ENCODE measurements at places on chromosomes 2 and 18. TPM values are rescaled to one million over a fixed set of nuclear protein-coding genes. Genes with fewer than 3 reads are reported as not detected.

LTBP1 gene
- total RNA-seq, result 0.27 TPM

PTPRN gene
- total RNA-seq, result not detected

CREG2 gene
- total RNA-seq, result not detected

RTKN gene
- 1.6 TPM for total RNA-seq

SKOR2 gene
- total RNA-seq, result not detected

PJVK gene
- total RNA-seq, result 3.0 TPM

TUBA4B gene
- total RNA-seq, result not detected

VIT gene
- total RNA-seq, result not detected

AOX1 gene
- 1.1 TPM for total RNA-seq

ANO7 gene
- total RNA-seq, result 1.4 TPM

DHRS9 gene
- total RNA-seq, result 4.9 TPM

PIEZO2 gene
- total RNA-seq, result not detected

KIAA2012 gene
- total RNA-seq, result not detected

TEKT4 gene
- not detected for total RNA-seq

SCYGR4 gene
- not detected for total RNA-seq

DNA sequence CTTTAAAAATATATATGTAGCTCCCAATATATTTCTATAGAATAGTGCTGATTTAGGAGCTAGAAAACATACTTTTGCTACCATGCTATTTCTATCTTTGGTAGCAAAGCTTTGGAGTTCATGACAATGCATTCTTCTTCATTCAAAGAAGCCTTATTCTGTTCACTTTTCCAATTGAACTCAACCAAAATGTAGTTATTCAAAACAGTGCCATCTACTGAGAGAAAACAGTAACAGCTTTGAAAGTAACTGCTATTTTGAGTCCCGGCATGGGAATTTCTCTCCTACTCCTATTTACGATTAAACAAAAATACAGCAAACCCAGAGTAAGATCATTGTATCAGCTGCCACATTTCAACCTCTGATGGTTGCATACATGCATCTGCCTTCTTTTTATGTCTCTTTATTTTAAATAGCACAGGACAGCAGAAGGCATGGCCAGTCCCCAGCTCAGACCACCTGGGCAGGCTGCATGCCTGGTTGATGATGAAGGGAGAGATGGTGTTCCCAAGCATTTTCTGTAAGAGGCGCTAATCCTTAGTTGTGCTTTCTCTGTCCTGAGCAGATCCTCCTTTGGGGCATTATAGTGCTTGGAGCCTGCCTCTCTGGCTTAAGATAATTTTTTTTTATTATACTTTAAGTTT is 69.7 kb upstream of the SULT1C3 start:
- DNase-seq, result no peak

DNA sequence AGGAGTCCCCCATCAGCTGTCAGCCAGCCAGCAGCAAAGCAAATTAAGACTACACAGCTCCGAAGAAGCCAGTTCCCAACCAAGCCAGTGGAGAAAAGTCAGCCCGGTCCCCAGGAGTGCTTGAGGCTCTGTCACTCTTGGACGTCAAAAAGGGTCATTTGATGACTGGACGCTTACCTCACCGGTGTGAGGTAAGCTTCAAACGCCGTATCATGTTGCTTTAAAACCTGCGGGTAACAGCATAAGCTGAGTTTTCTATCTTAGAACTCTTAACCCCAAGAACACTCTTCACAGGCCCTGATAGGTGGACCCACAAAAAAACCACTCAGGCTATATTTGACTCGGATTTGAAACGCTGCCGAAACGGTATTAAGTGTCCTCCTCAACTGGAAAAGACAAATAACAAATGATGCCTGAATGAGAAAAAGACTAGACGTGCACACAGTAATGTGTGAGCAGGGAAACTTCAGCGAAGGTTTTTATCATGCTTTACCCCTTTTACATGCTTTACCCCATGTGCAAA is 682 bp upstream of the LNPK start:
- peak; percentile 37 for DNase-seq

- DNase-seq, result no peak
Measured at GRCh38 chr18:8947566-8947965, 154.9 kb upstream of the NDUFV2 start.

GRCh38 chr2:225008935-225009334 is 33.3 kb downstream of the DOCK10 start:
- peak; percentile 27 for DNase-seq

GRCh38 chr2:223123855-223124610 is 72.0 kb downstream of the KCNE4 start:
- no peak for DNase-seq

DNA sequence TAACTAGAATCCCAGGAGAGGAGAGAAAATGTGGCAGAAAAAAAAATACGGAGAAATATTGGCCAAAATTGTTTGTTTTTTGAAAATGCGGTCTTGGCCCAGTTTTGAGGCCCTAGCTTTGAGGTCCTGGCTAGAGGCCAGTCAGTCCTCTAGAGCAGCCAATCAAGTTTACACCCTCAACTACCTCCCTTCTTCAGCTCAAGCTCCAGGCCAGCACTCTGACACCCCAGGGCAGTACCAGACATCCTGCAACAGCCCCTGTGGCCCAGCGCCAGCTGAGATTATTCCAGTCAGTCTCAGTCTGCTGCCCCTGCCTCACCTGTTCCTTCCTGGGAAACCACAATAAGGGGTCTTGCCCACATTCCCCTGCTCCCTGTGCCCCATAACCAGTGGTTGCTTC is 107.7 kb downstream of the UGGT1 start:
- no peak for DNase-seq

GRCh38 chr18:3725115-3725514 is 275.1 kb downstream of the TGIF1 start:
- DNase-seq, result no peak

GRCh38 chr2:189408294-189408693 is 33.0 kb upstream of the WDR75 start:
- no peak for DNase-seq

DNA sequence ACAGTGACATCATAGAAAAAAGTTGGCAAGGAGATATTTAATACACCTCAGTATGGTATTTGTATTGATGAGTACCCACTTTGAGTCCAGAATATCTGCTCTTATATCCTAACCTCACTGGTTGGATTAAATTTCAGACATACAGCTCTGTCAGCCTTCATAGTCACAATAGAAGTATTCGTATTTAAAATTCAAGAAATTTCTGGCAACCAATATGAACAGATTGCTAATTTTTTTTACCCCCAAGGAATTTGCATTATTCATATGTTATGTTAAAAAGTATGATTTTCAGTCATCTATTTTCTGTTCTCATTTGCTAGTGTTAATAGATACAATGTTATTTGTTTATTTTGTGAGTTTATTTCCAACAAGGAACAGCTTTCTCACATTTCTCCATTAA is 1306.8 kb upstream of the NXPH2 start:
- DNase-seq, result no peak

DNA sequence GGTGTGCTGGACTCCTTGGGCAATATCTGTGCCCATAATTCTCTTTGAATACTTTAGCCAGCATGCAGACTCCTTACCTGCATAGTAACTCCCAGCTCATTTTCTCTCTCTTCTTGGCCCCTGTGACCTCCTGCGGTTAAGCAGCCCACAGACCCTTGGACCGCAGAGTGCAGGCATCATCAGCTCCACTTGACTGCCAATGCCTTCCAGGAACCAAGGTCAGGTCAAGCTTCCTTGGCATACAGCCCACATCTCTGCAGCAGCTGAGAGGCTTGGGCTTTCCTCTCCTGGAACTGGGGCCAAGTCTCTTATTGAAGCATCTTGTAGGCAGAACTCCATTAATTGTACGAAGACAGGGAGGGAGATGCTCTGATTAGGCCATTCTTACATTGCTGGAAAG is 130.1 kb upstream of the PIEZO2 start:
- DNase-seq, result no peak

DNA sequence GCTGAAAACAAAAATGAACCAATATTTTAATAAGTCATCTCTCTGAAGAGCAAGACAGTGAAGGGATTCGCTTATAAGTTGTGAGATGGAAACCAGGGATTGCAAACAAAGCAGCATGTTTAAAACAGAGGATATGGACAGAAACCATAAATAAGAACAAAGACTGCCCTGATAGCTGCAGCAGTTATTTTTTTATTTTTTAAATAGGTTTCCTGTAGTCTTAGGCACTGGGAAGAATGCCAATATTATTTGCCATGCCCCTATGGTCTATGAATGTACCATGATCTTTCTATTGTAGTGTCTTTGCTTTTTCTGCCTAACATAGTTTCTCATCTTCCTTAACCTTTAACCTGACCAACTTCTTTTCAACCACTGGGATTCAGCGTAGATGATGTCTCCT is 1334.0 kb upstream of the NRXN1 start:
- DNase-seq, result no peak

GRCh38 chr2:178478130-178478438 is 316 bp downstream of the FKBP7 start:
- DNase-seq, result peak; percentile 17

DNA sequence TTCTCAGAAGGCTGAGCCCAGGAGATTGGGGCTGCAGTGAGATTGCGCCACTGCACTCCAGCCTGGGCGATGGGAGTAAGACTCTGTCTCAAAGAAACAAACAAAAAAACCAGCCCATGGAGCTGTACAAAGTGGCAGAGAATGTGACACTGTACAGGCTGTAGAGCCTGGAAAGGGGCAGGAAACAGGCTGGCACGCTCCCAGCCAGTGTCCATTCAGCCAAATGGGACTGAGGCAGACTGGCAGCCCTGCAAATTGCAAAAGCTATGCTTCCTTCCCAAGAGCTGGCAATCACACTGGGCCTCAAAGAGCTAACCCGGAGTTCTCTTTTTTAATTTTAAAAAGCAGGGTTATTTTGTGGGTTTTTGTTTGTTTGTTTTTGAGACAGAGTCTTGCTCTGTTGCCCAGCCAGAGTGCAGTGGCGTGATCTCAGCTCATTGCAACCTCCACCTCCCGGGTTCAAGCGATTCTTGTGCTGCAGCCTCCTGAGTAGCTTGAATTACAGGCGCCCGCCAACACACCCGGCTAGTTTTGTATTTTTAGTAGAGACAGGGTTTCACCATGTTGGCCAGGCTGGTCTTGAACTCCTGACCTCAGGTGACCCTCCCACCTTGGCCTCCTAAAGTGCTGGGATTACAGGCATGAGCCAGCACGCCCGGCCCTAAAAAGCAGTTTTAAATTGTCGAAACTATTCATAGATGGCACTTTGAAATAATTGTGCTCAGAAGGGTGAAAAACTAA is 42.8 kb downstream of the SCRN3 start:
- DNase-seq, result no peak

DNA sequence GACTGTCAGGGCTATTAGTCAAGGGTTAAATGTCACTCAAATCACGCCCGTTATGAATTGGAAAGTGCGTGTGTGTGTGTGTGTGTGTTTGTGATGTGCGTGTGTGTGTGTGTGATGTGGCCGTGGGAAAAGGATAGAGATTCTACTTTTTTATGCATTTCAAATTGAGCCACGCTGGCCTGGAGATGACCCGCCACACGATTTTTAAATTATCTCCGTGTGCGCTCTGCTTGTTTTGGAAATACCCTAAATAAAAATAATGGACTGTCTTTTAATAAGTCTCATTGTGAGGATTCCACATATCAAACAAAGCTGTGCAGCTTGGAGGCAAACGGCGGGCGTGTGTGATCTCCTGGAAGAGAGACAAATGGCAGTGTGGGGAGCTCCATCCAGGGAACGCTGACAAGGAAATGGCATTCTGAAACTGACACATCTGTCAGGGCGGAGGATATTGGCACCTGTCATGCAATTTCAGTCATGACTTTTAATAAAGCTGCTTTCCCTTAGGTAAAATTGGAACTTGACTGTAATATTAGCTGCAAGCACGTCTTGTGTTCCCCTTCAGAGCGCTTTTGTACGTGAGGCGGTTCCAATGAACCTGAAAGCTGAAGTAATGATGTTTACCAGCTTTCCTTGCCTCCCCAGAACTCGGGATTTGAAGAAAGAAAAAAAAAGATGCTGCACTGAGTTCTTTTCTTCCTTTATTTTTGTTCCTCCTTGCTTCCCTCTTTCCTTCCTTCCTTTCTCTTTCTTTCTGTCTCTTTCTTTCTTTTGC is 381.8 kb upstream of the SMIM21 start:
- no peak for DNase-seq

GRCh38 chr2:148896136-148896535 is 21.1 kb downstream of the KIF5C start:
- no peak for DNase-seq

DNA sequence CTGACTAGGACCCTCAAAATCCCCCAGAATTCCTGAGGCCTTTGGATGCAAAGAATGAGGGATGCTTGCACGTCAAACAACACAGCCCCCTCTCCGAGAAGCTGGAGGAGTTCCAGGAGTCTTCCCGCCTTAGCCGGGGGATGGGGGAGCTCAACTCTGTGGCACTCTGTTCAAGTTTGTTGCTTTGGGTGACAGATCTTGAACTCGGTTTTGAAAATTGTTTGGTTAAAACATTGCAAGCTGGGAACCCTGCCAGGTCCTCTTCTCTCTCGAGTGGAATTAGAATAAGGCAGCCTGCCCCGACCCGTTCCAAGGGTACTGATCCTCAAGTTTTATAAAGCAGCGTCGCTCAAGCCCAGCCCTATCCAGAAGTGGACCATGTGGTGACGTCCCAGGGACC is 244.1 kb downstream of the LOXHD1 start:
- DNase-seq, result no peak

GRCh38 chr2:148876595-148877402 is 1.8 kb downstream of the KIF5C start:
- peak; percentile 77 for DNase-seq

DNA sequence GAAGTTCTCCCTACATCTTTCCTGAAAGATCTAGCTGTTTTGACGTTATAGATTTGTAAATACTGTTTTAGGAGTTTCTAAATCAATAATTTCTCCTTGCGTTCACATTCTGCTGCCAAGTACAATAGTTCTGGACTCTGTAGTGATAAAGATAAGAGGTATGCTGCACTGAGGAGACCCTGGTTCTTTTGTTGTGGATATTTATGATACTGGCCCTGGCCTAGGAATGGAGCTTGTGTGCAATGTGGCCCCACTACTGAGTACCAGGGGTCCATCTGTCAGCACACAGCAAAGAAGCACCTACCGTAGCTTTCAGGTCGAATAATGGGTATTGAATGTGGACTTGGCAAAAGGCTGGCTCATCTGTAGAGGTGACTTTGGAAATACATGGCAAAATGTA is 85.0 kb downstream of the MAP3K20 start:
- DNase-seq, result no peak

GRCh38 chr2:15278296-15278695 is 282.8 kb downstream of the NBAS start:
- no peak for DNase-seq

GRCh38 chr2:239679755-239680154 is 278.9 kb upstream of the HDAC4 start:
- DNase-seq, result no peak

- no peak for DNase-seq
Measured at GRCh38 chr18:13223311-13224143, 5.0 kb downstream of the LDLRAD4 start.

GRCh38 chr18:78737006-78737915 is 242.4 kb upstream of the SALL3 start:
- DNase-seq, result no peak

GRCh38 chr2:9071584-9072124 is 68.2 kb upstream of the MBOAT2 start:
- DNase-seq, result no peak

GRCh38 chr18:51097021-51097822 is 67.2 kb downstream of the SMAD4 start:
- no peak for DNase-seq

- DNase-seq, result no peak
Measured at GRCh38 chr18:47984991-47985390, 54.5 kb upstream of the SMAD2 start.

All from activated CD4-positive, alpha-beta memory T cell treated with anti-CD3 and anti-CD28 coated beads for 36 hours (primary cell).